Tracheal epithelial cell (primary cell): ENCODE measurements at places on chromosomes 6 and 20. TPM values are rescaled to one million over a fixed set of nuclear protein-coding genes. Genes with fewer than 3 reads are reported as not detected.

Gene GSTA3
- not detected in 2 replicates for total RNA-seq

Gene CRISP2
- total RNA-seq: not detected in 2 replicates

Gene SPDEF
- total RNA-seq: 3.8 and 8.7 TPM in 2 replicates

Gene CSNK2B
- total RNA-seq: 84.2 and 103 TPM in 2 replicates

Gene ZSCAN31
- total RNA-seq: 9.6 and 11.8 TPM in 2 replicates

Gene TRIM15
- under 0.01 TPM in 1 of 2 replicates, not detected in the other for total RNA-seq

Gene MDFI
- total RNA-seq: 112 and 113 TPM in 2 replicates

Gene IL17A
- not detected in 2 replicates for total RNA-seq

Gene LRRN4
- total RNA-seq: under 0.01 and 16.6 TPM in 2 replicates

Gene CST2
- total RNA-seq: not detected in 2 replicates

Gene SLC26A8
- total RNA-seq: not detected in 2 replicates

Gene SLC12A5
- total RNA-seq: under 0.01 TPM in 1 of 2 replicates, not detected in the other

Gene ADGRF4
- total RNA-seq: 16.0 and 27.0 TPM in 2 replicates

Gene PLG
- not detected in 2 replicates for total RNA-seq

Gene CFB
- 0.64 and 19.0 TPM in 2 replicates for total RNA-seq

Gene RBPJL
- not detected in 2 replicates for total RNA-seq

Gene SNAP25
- not detected in 2 replicates for total RNA-seq

Gene KIF16B
- total RNA-seq: 16.1 and 17.9 TPM in 2 replicates

Gene ACOT13
- total RNA-seq: 7.7 and 11.3 TPM in 2 replicates

Gene DLL1
- 1.7 and 1.9 TPM in 2 replicates for total RNA-seq

Gene NKX2-4
- not detected in 2 replicates for total RNA-seq

Gene PPP1R3G
- total RNA-seq: 3.2 and 3.4 TPM in 2 replicates

Gene STMND1
- 0.24 TPM in 1 of 2 replicates, not detected in the other for total RNA-seq

Gene CPNE5
- under 0.01 TPM in 1 of 2 replicates, not detected in the other for total RNA-seq

Gene SIRPD
- not detected in 2 replicates for total RNA-seq
